ENCODE measurements at places on chromosomes 2 and 18.

DNA sequence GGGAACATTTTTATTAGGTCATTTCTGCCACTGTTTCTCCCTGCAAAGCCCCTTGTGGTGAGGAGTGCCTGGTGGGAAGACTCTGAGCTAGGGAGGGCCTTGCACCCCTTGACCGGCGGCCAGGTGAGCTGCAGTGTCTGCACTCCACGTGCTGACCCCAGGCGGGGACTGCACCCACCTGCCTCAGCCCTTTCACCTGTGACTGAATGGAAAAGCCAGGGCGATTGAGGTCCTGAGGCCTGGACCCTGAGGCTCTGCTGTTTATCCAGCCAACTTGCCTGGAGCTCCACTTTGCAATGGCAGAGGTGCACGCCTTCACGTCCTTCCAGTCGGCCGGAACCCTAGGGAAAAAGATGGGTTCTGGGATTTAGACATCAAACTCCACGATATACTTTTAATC, 53.1 kb downstream of the TMEM18 start:
- DNase-seq = no peak

DNA sequence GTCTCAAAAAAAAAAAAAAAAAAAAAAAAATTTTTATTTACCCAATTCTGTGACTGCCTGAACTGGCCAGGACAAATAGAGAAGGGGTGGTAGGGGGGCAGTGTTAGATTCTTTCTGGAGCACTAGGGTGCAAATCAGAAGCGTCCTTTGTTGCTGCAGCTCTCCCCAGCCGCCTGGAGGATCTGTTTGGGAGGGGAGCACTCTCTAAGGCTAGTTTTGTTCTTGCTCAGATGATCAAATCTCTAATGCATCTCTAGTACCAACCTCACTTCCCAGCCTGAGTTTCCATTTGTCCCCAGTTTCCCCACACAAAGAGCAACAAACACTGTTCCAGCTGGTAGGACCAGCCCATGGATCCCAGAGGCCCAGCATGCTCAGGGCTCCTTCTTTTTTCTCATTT, 83.0 kb downstream of the GBX2 start:
- DNase-seq = no peak

DNA sequence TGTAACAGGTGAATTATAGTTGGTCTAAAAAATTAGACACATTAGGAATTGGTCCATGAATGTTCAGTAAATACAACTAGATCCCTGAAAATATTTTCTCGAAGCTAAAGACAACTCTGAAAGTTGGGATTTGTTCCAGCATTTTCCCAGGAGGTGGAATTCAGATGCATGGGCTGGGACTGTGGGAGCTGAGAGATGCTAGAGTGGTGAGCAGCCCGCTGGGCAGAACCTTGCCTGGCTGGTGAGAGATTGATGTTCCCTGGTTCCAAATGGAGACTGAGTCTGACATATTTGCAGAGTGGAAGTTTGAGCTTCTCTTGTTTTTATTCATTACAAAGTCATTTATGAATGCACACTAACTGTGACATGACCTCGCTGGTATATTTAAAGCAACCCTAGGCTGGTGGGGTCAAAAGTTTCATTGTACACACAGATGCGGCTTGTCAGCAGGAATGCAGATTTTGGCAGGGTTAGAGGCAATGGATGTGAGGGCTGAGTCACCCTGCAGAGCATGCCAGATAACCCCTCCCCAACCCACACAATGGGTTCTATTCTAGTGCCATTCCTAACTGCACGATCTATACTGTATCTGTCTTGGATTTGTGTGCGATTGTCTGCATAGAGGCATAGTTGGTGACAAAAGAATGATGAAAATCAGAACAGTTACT, 23.5 kb upstream of the TMEM178A start:
- DNase-seq = no peak

DNA sequence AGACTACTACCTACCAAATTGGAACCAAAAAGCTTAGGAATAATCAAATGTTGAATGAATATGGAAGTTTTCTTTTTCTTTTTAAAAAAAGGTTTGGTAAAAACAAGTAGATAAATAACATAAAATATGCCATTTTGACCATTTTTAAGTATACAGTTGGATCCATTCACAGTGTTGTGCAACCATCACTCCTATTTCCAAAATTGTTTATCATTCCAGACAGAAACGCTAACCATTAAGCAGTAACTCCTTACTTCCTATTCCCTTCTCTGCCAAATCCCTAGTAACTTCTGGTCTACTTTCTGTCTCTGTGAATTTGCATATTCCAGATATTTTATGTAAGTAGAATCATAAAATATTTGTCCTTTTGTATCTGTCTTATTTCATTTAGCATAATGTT, 39.8 kb downstream of the CD302 start:
- DNase-seq = no peak

DNA sequence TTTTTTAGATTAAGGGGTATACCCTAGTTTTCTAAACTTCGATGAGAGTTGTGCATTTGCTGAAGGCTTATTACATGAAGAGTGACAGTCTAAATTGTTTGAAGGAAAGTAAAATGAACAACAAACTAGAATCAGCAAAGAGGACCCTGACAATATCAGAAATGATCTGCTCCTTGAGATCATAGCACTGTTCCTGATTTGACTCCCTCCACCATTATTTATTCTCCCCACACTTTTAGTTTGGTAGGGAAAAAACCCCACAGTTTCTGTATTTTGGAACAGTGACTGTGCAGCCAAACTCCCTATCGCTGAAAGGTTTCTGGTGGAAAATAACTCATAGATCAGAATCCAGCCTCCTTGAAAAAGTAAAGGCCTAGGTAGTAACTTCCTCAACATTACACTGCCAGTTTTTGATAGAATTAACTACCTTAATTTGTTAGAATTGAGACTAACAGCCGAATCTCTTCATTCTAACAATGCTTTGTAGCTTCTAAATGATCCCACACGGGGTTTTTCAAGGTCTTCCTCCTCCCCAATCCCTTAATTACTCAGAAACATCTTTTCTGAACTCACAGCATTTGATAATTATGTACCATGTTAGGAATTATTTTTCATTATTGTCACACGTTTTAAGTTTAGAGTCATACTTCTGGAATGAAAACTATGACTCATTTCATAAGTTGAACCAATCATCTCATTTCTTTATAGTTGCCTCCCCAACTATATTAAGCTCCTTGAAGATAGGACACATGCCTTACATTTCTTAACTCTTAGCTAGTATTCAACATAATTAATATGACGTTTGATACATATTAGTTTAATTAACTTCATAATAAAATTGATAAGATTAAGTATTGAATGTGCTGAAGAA, 2.9 kb downstream of the MYL12A start:
- DNase-seq = peak; percentile 27

GRCh38 chr2:42041377-42042127, 6.3 kb upstream of the PKDCC start:
- no peak for DNase-seq
